Kasumi-1 (cell line): ENCODE measurements at places on chromosomes 1 and 21.

DNA sequence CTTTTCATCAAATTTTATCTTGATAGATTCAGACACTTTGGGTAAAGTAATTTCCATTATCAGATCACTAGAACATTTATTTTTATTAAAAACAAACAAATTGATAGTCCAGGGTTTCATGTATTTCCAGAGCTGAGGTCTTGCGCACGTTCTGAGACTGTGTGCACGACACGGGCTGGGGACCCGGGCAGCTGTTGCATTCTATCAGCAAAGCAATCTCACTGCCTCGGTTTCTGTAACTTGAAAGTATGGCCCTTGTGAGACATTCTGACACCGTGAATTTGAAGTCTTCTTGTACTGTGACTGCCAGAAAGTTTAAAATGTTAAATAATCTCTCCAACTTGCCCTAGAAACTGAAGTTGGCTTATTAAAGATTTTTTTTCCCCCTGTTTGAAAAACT, 746.9 kb upstream of the ADGRL2 start:
- DNase-seq: no peak

DNA sequence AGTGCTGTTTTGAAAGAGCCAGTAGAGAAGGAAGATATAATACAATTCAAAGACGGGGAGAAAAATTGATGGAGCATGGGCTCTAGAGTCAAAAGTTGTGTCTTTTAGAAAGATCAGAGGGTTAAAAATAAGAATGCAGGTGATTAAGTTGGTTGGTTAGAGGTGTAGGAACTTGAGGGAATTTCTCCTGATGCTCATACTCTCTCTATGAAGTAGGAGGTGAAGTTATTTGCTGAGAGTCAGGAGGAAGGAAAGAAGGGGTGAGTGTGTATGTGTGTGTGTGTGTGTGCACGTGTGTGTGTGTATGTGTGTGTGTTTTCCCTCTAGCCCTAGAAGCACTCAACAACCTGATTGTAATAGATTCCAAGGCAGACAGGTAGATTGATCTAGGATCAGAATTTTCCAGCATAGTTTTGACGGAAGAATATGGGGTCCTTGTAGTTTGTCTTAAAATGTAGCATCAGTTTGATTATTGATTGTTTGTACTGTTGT, 88.3 kb upstream of the MACF1 start:
- no peak for DNase-seq

DNA sequence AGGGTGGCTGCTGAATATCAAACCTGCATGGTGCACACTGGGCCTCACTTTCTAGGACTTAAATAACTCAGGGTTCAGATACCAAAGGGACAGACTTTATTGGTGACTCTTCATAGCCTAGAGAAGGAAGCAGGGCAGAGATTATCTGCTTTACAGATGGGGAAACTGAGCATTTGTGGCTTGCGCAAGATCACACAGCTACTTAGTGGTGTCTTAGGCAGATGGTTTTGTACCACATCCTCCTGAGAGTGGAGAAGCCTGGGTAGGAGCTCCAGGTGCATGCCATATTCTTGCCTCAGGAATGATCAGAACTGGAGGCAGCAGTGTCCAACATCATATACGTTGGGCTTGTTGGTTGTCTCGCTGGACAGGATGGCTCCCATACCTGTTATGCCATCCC, 6.8 kb upstream of the DPH2 start:
- DNase-seq: no peak

- no peak for DNase-seq
Observed at GRCh38 chr1:4976859-4977440, 322.5 kb downstream of the AJAP1 start.

DNA sequence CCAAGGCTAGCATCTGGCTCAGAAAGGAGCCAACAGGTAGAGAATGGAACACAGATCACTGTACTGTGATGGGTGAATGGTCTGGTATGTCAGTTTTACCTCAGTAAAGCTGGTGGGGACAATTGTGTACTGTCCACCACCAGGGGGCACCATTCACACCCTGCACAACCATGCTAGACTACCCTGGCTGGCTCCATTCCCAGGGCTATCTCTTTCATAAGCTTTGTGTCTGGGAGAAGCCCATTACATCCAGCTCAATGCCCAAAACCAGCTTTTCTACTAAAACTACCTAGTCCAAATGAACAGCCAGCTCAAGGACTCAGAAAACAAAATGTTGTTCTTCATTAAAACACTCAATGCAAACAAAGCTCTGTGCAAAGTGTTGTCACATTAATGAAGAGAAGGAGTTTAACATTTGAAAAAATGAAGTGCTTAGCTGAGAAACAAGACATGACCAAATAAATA, 62.0 kb upstream of the RASAL2 start:
- DNase-seq: peak; percentile 79

DNA sequence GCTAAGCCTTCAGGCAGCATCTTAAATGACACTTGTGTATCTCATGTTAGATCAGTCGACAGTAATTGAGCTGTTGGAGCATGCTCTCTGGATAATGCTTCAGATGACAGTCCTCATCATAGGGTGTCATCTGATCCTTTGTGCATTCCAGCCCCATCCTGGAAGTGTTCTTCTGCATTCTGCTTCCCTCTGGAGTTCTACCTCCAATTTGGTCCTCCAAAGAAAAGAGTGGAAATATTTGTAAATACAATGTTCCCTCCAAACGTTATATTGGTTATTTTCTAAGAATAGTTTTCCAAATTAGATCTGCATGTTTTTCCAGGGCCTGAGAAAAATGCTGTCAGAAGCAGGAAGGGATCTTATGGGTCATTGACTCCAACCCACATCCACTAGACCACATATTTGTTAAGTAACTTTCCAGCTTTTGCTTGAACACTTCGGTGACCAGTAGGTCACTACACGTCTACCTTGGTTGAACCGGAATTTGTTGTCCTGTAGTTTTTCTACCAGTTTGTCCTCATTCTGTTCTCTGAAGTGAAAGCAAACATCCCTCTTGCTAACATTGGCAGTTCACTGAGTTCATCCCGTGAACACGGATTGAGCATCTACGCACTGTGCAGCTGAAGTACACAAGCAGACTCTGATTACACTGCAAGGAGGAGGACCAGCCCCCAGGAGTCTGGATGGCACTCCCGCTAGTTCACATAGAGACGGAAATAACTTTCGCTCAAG, 136.0 kb downstream of the TLR5 start:
- no peak for DNase-seq

- peak; percentile 14 for DNase-seq
Observed at GRCh38 chr1:151511636-151512215, 539 bp downstream of the CGN start.

GRCh38 chr1:219294251-219294650, 120.6 kb downstream of the LYPLAL1 start:
- no peak for DNase-seq

DNA sequence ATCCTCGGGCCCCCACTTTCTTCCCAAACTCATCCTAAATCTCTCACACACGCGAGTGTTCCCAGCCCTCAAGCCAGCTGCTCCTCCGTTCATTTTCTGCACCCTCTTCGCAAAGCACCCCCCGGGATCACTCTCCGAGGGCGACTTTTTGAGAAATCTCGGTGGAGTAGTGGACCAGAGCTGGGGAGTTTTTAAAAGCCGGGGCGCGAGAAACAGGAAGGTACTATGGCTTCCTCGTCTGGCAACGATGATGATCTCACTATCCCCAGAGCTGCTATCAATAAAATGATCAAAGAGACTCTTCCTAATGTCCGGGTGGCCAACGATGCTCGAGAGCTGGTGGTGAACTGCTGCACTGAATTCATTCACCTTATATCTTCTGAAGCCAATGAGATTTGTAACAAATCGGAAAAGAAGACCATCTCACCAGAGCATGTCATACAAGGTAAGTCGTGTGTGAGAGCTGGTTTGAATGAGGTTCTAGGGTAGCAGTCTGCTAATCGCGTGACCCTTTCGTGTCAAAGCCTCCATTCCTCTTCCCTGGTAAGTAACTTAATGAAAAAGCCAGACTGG, 800 bp downstream of the DR1 start:
- DNase-seq: peak; percentile 53

DNA sequence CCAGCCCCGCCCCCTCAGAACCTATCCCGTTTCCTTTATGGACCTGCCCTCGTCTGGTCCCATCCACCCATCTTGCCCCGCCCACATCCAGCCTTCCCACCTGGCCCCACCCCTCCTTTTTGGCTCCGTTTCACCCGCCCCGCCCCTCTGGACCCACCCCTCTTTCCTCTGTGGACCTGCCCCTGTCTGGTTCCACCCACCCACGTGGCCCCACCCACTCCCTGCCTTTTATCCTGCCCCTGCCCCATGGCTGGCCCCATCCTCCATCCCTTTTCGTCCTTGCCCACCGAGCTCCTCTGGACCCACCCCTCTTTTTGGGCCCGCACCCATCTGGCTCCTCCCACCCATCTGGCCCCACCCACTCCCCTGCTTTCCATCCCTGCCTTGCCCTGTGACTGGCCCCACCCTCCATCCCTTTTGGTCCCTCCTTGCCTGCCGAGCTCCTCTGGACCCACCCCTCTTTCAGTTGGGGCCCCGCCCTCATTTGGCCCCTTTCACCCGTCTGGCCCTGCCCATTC, 177.3 kb downstream of the CAMTA1 start:
- no peak for DNase-seq

DNA sequence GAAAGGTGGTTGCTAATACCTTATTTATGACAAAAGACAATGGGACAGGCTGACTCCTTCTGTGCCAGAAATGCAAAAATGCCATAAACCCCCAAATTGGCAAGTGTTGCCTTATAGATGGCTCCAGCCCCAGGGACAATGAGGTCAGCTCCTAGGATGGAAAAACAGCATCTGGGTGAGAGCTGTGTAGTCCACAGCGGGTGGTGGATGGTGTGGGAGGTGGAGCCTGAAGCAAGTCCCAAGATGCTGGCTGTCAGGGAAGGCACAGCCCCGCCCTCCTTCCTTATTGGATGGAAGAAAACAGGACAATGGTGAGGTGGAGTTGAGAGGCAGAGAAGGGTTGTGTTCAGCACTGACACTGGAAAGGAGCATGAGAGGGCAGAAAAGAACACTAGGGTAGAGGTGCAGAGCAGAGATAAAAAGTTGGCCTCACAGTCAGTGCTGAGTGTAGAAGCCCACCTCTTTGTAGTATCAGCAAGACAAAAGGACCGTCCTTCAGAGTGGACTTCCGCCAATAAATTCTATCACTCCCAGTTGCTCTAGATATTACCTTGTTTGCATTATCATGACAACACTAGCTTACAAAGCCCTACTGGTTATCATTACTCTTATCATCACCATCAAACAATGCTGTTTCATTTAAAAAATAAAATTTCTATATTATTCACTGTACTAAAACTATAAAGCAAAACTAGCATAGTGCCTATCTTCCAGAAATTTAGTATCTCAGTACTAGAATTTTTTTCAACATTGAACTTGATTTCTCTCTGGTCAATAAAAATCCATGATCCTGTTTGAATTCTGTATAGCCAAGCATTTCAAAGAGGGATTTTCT, 3.7 kb upstream of the SDE2 start:
- peak; percentile 92 for DNase-seq

GRCh38 chr1:185244015-185244747, 72.9 kb downstream of the IVNS1ABP start:
- no peak for DNase-seq

DNA sequence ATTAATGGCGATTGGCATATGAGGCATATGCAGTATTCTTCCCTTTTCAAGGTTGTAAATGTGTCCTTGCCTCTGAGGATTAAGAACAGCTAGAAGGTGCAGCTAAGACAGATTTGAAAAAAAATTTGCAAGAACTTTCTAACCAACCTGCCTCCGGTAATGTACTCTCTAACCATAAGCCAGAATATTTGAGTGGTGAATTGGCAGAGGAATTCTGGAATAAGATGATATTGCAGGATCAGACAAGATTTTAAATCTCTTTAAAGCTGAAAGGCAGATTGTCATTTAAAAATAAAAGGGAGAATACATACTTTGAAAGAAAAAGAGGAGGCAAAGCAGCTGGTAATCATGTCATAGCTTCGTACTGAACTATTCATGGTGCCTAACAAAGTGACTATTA, 29.2 kb downstream of the MROH9 start:
- no peak for DNase-seq

DNA sequence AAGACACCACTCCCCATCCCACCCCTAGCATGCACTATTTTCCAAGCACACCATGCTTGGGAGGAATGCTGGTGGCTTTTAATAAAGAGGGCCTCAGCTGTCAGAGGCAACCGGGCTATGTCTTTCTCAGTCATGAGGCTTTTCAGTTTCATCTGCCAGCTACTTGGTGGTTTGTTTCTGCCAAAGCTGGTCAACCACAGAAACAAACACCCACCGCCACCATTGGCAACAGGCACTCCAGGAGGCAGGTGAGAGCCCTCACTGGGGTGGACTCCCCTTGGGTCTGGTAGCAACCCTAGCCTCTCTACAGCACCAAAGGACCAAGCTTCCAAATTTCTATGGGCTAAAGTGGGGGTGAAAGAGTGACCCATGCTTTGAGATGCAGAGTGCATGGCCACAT, 54.3 kb upstream of the CD1D start:
- no peak for DNase-seq

DNA sequence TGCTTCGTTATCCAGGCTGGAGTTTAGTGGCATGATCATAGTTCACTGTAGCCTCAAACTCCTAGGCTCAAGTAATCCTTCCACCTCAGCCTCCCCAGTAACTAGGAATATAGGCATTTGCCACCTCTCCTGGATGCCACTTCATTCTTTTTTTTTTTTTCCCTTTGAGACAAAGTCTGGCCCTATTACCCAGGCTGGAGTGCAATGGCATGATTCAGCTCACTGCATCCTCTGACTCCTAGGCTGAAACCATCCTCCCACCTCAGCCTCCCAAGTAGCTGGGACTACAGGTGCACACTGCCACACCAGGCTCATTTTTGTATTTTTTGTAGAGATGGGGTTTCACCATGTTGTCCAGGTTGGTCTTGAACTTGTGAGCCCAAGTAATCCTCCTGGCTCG, 19.3 kb downstream of the OSBPL9 start:
- DNase-seq: no peak

GRCh38 chr21:34956416-34957316, 92.4 kb downstream of the RUNX1 start:
- peak; percentile 12 for DNase-seq

DNA sequence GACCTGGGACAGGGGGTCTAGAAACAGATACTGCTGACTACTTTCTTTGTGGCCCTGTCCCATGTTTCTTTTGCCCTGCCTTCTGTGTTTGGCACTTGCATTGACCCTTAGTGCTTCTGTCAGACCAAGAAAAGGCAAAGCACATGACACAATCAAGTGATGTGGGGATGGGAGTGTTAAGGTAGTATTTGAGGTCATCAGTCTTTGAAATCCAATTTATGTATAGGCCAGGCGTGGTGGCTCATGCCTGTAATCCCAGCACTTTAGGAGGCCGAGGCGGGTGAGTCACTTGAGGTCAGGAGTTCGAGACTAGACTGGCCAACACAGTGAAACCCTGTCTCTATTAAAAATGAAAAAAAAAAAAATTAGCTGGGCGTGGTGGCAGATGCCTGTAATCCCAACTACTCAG, 26.0 kb downstream of the SERBP1 start:
- DNase-seq: no peak

GRCh38 chr1:36320291-36320761, 3.1 kb downstream of the EVA1B start:
- peak; percentile 21 for DNase-seq
